A549 treated with CORT108297 at 1 μM for 4 hours (cell line): ENCODE measurements at places on chromosomes 2 and 18. TPM values are rescaled to one million over a fixed set of nuclear protein-coding genes. Genes with fewer than 3 reads are reported as not detected.

The HOXD3 gene
- 0.08 to 0.30 TPM (median 0.18 TPM) in 4 of 5 replicates, not detected in the other for total RNA-seq

The WDR7 gene
- total RNA-seq = 3.0 to 3.8 TPM (median 3.1 TPM) in 5 replicates

The OTOF gene
- 0.05 to 0.15 TPM (median 0.07 TPM) in 5 replicates for total RNA-seq

The SIX3 gene
- 0.36 to 0.58 TPM (median 0.52 TPM) in 5 replicates for total RNA-seq

The MGAT4A gene
- total RNA-seq = 0.98 to 2.1 TPM (median 1.3 TPM) in 5 replicates

The PFN4 gene
- total RNA-seq = 0.77 to 1.9 TPM (median 1.2 TPM) in 5 replicates

The HOXD10 gene
- 5.3 to 7.2 TPM (median 6.8 TPM) in 5 replicates for total RNA-seq

The EGR4 gene
- 0.07 to 0.32 TPM (median 0.17 TPM) in 5 replicates for total RNA-seq

The FBXO48 gene
- 0.49 to 0.65 TPM (median 0.53 TPM) in 5 replicates for total RNA-seq

The FRZB gene
- 0.03 to 0.15 TPM (median 0.06 TPM) in 4 of 5 replicates, not detected in the other for total RNA-seq
